ENCODE measurements at places on chromosomes 11 and 22.

DNA sequence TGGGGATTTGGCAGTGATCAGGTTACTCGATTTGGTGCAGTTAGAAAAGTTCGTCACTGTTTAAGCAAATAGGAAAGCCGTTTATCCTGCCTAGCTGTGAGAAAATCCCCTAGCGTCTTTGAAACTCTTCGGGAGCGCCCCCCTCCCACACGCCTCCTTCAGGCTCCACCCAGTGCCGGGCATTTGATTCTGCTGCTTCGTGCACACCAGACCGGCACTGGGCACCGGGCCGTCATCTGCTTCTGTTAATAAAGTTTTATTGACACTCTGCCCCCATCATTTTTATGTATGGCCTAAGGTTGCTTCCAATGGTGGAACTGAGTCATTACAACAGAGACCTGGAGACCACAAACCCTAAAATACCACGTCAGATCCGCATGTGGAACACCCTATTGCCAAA is 50.9 kb downstream of the IGF2 start:
- DNase-seq = peak; percentile 6

GRCh38 chr11:75583718-75584658 is 21.9 kb downstream of the SERPINH1 start:
- no peak for DNase-seq

DNA sequence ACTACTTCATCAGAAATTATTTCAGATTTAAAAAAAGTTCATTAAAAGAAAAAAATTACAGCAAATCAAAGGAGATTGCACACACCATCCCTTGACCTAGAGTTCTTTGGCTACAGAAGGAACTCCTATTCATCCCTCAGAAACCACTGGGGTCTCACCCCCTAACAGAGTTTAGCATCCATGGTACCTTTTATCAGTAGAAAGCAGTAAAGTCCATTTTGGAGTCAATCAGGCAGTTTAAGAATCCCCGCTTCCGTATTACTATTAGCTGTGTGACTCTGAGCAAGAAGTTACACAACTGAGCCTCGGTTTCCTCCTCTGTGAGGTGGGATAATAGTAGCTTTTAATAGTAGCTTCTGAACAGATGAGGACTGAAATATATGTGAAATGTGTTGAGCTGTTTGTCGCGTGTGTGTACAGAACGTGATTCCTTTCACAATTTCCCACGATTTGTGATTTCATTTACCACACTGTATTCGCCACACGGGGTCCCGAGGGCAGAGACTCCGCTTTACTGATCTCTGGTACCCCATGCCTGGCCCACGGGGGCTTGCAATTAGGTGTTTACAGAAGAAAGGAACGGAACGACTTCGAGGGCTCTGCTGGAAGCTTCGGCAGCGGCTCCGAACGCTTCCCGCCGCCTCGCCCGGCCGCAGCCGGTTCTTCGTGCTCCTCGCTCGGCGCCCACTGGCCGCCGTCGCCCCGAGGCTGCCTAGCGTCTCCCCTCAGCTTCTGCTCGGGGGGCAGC is 72.5 kb upstream of the ZBED5 start:
- DNase-seq = no peak

DNA sequence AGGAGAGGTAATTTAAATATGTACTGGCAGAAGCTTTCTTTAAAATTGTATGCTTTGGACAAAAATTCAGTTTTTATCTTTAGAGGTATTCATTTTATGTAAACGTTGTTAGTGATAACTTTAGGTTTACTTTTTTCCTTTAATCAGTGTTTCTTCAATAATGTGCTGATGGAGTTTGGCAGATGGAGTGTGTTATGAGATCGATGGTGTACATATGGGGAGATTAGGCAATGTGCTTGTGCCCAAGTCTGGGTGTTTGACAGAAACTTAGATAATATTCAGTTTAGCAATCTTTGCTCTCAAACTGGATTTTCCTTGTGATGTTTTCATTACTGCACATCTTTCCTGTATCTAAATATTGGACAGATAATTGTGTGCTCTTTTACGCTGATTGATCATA is 425.4 kb downstream of the JRKL start:
- DNase-seq = no peak

DNA sequence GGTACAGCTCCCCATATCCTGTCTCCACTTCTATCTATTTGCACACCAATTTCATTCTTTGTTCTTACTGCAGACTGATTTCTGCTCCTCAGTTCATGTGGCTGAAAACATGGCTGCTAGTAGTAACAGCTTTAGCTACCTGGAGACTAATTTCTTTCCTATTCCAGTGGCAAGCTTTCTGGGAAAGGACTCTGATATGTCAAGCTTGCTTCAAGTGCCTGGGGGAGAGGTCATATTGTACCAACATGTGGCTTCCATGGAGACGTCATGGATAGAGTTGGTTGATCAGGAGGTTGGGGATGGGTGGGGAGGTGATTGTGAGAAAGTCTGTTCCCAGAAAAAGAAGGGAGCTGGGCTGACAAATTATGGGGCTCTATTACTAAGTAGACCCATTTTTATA is 44.9 kb downstream of the ADM start:
- no peak for DNase-seq

- peak; percentile 41 for DNase-seq
Observed at GRCh38 chr11:6438979-6439571, 1.7 kb downstream of the HPX start.

All from activated CD4-positive, alpha-beta T cell treated with anti-CD3 and anti-CD28 coated beads, Interleukin-2, Interleukin-6, amounts not matched to agents 100 ng/mL and 50 ng/mL, durations not matched to agents 16 hours and 8 hours (primary cell).